Kasumi-1 (cell line): ENCODE measurements at places on chromosomes 16 and 17.

DNA sequence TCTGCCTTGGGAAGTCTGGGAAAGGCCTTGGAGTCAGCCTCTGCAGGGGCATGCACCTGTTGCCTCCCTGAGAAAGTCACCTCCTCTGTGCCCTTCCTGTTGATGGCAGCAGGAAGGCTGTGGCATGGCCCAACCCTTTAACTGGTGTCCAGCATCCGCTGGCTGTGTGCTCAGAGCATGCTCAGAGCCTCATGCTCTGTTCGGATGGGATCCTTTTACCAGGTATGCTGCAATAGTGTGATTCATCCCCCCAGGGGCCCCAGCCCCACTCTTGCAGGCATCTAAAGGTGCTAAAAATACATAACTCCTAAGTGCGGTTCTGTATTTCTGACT lies 24.9 kb downstream of the KLHL36 start:
- DNase-seq = no peak

DNA sequence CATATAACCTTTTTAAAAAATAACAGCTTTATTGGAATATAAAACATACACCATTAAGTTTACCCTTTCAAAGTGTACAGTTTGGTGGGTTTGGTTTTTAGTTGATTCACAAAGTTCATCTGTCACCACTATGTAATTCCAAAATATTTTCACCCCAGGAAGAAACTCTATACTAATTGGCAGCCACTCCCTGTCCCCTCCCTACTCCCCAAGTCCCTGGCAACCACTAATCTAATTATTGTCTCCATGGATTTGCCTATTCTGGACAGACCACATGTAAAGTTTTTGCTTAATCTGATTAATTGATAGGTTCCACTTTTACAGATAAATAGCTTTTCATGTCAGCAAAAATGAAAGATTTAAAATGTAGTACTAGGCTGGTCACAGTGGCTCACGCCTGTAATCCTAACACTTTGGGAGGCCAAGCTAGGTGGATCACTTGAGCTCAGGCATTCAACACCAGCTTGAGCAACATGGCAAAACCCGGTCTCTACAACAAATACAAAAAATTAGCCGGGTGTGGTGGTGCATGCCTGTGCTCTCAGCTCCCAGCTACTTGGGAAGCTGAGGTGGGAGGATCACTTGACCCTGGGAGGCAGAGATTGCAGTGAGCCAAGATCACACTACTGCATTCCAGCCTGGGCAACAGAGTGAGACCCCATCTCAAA lies 25.0 kb upstream of the MAPK3 start:
- no peak for DNase-seq

GRCh38 chr17:18141210-18141803 lies 32.8 kb downstream of the MYO15A start:
- DNase-seq = peak; percentile 39

GRCh38 chr17:4845118-4845517 lies 12.0 kb downstream of the MINK1 start:
- DNase-seq = no peak

- DNase-seq = no peak
Measured at GRCh38 chr17:9185688-9186284, 164.5 kb downstream of the NTN1 start.

- DNase-seq = no peak
Measured at GRCh38 chr16:534135-534534, 6.6 kb downstream of the CAPN15 start.

GRCh38 chr16:31071861-31072260 lies 2.2 kb downstream of the ZNF668 start:
- no peak for DNase-seq

DNA sequence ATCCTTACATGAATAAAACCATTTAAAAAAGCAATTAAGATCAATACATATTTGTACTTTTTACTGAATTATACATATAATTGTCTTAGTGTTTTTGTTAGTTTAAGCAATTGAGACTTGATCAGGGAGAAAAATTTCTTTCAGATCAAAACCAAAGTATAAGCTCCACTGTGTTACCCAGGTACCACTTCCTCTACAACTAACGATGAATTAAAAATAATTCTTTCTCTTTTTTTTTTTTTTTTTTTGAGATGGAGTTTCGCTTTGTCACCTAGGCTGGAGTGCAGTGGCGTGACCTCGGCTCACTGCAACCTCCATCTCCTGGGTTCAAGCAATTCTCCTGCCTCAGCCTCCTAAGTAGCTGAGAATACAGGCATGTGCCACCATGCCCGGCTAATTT lies 6.8 kb downstream of the FBXO47 start:
- no peak for DNase-seq

DNA sequence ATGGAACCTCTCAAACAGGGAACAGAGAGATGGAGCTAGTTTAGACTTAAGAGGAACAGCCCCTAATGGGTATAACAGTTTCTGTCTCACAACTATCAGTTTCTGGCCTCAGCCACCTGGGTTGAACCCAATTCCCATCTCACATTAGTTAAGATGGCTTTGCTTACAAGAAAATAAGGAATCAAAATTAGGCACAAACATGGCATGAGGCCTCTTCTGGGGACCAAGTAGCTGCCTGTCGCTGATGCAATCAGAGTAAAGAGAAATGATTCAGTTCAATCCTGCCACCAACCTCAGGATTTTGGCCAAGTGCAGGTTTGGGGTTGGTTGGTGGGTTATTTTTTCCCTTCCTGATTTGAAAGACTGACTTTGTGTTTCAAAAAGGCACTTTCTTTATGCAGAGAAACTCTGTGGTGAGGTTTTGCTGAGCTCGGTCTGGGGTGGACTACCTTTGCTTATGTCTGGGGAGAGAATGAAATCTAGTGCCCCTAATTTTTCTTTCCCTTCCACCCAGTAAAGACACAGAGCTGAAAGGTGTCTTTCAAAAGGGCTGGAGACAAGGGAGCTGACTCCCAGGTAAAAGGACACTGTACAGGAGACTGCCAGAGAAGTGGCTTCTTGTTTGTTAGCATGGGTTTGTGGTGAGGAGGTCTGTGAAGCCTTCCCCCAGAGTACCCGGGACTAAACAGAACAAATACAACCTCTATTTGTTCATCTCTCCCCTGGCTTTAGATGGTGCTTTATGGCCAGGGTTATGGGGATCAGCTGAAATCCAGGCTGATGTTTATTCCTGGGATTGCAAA lies 44.8 kb upstream of the NFAT5 start:
- DNase-seq = no peak

GRCh38 chr16:66426112-66427035 lies 721 bp upstream of the BEAN1 start:
- DNase-seq = no peak

- no peak for DNase-seq
Measured at GRCh38 chr17:35740216-35740615, 8.8 kb downstream of the RASL10B start.

DNA sequence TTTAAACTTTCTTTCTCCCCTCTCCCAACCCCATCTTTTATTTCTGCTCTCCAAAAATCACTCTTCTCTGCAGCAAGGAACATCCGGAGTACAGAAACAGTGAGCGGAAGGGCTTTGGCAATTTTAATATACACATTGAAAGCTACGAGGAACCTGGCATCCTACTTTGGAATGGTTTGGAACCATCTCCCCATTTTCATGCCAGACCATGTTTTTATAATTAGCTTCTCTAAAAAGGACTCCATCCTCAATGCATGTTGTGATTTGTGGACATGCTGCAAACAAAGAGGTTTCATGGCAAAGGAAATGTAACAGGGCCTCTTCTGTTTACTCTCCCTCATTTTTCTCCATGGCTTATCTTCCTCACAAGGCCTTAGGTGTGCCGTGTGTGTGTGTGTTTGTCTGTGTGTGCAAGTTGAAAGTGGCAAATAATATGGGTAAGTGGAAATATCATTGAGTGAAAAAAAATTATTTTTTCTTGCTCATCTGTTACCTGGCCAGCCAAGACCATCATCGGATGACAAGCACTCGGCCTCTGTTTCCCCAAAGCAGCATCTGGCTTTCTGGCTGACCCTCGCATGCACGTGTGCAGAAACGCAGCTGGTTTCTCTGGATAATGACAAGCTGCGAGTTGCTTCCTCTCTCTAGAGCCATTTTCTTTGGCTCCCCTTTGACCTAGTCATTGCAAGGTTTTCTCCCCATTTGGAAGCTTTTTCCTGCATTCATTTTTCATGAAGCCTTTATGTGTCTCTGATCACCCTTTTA lies 585.0 kb downstream of the TMEM114 start:
- DNase-seq = no peak

GRCh38 chr16:26992666-26993349 lies 73.9 kb upstream of the C16orf82 start:
- DNase-seq = no peak

DNA sequence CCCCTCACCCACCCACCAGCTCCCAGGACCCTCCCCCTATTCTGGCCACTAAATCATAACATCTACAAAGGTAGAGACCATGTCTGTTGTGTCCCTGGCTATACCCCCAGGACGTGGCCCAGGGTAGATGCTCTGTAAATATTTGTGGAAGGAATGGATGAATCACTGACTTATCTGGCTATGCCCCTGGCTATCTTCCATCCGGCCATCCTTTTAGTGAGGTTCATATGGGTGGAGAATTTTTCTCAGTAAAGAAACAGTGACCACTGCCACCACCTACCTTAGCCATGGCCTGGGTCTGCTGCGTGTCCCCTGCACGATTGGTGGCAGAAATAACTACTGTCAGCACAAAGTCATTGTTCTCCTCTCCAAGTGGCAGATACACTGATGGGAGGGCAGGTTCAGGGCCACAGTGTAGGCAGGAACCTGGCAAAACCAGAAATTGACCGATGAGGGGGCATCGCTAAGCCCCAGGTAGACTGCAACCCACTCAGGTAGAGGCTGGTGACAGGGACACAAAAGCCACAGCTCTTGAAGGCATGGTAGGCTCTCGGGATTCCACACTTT lies 63.1 kb upstream of the BCO1 start:
- no peak for DNase-seq

- DNase-seq = no peak
Measured at GRCh38 chr16:85451641-85452363, 161.3 kb upstream of the GSE1 start.

DNA sequence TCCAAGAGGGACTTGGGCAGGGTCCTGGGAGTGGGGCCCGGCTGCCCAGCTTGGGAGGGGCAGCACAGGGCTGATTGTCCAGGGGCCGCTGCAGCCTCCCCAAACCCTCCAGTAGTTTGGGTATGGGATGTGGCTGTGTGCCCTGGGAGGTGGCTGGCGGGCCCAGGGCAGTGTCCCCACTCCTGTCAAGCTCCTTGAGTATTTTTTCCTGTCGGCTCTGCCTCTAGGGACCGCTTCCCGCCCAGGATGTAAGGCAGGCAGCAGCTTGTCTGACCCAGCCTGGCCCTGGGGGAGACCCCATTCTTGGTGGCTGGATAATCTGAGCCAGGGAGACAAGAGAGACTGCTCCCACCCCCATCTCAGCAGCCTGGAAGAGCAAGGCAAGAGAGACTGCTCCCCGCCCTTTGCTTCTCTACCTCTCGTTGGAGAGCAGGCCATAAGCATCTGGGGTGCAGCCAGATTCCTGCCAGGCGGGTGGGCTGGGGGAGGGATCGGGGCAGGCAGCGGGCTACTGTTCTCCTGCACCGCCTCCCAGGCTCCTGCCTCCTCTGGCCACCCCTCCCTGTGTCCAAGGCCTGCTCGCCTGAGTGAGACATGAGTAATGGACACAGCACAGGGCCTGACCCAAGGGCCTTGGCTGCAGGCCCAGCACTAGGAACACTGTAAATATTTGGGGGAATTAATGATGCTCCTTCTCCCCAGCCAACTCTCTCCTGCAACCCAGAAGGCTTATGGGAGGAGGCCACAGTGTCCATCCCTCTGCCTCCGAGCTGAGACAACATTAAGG lies 18.4 kb upstream of the ITGA3 start:
- DNase-seq = no peak

DNA sequence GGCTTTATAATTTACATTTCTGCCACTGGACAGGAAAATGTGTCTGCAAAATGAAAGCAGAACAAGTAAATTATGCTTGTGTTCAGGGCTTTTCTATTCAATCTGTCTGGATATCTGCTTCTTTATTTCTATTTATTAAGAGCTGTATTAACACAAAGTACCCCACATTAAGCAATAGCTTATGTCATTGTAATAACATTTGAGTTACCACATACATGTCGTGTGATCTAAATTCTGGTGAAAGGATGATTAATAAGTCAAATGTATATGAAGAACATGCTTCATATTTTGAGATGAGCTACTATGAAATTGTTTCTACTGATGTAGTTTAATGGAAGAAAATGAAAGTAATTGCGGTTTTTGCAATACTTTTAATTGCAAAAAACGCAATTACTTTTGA lies 238.2 kb downstream of the KCNJ2 start:
- no peak for DNase-seq

DNA sequence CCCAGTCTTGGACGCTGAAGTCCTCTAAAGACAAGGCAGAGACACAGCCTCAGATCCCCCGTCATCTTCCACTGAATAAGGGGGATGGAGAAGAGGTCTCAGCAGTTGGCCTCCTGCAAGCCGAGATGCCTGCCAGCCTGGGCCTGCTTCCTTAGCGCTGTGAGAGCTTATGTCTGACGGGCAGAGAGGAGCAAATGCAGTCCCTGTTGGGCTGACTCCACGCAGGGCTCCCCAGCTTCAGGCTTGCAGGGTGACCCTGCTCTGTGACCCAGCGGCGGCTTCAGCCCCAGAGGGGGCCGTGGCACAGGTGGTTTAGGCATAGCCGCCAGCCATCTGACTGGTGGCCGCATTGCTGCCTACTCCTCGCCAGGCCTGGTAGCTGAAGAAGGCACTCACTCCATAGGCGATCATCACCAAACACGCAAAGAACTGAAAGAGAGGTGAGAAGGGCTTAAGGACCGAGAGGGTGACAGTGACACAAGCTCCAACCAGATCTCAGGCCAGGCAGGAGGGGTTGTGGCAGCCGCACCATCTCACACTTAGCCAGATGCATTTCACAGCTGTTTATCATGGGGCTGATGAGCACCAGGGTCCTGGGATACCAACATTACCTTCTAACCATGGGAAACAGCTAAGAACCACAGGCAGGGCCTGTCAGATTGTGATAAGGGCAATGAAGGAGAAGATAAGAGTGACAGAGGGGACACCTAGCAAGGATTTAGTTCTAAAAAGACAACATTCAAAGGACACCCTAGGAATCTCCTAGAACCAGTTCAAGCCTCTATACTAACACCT lies 11.7 kb downstream of the ARL2BP start:
- no peak for DNase-seq
